Nephron progenitor cell (in vitro differentiated cells): ENCODE measurements at places on chromosomes 5 and 9.

DNA sequence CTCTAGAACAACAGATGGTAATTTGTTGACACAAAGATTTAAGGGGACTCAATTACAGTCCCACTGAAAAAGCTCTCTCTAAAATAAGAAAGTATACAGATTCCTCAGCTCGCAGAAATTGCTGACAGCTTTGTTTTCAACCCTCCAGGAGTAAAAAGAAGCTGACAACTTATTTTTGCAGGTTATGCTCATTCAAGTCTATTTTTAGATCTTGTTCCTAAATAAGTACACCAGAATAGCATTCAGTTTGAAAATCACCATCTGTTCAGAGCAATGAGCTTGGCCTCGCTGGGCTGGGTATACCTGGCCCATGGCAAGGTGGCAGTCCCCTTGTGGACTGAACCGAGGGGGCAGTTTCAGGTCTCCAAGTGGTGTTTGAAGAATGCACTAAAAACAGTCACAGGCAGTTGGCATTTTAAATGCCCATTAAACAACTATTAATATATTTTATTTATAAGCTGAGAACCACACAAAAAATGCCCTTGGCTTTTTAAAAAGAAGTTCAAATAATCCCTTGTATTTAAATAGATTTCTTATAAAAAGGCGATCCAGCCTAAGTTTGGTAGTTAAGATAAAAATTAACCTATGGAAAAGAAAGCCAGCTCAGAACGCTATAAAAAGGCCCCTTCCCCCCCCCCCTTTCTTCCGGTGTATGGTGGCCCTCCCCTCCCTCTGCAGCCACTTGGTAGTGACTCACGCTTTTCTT is 169.2 kb downstream of the AUH start:
- no peak for DNase-seq

GRCh38 chr9:33109850-33110595 is 33.5 kb upstream of the SMU1 start:
- DNase-seq = no peak

DNA sequence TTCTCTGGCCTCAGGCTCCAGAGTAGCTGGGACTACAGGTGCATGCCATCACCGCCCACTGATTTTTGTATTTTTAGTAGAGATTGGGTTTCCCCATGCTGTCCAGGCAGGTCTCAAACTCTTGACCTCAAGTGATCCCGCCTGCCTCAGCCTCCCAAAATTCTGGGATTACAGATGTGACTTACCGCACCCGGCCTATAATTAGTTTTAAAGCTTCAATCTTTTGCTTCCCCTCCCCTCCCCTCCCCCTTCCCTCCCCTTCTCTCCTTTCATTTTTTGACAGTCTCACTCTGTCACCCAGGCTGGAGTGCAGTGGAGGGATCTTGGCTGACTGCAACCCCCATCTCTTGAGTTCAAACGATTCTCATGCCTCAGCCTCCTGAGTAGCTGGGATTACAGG is 433.3 kb upstream of the EDIL3 start:
- DNase-seq = no peak

- DNase-seq = no peak
Measured at GRCh38 chr5:145976431-145977155, 40.2 kb downstream of the SH3RF2 start.

GRCh38 chr9:94864862-94865509 is 138.5 kb downstream of the AOPEP start:
- no peak for DNase-seq

GRCh38 chr5:140488914-140489313 is 58.5 kb upstream of the EIF4EBP3 start:
- DNase-seq = no peak

DNA sequence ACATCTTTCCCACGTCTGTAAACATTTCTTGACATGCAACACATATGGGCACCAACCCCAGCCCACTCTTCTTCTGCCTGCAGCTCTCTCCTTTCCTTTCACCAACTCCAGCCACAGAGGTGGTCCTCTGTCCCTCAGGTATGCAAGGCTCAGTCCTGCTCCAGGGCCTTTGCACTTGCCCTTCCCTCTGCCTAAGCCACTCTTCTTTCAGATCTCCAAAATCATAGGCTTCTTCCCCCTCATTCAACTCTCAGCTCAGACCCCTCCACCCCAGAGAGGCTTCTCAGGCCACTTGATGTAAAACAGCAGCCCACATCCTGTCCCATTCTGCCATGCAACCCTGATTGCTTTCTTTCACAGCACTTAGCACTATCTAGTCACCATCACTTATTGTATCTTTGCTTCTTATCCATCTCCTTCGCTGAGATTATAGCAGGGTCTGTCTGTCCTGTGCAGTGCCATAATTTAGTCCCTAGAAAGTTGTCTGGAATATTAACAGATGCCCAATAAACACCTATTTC is 3.4 kb downstream of the LIFR start:
- no peak for DNase-seq

GRCh38 chr5:67273689-67274356 is 77.2 kb upstream of the CD180 start:
- no peak for DNase-seq

DNA sequence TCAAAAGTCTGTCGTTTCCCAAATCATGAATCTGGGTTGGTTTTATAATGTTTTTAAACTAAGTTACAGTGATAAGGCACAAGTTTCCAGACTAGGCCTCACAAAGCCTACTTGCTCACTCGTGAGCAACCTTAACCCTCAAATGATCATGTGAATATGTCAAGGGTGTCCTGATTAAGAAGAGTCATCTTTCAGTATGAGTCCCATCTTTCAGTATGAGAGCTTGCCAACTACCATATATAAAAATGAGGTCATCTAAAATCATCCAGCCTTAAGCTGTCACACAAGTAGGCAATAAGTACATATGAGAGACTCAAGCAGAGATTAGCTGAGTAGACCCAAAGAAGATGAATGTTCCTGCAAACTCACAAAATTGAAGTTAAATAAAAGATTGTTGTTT is 668.4 kb upstream of the FAM174A start:
- DNase-seq = no peak

DNA sequence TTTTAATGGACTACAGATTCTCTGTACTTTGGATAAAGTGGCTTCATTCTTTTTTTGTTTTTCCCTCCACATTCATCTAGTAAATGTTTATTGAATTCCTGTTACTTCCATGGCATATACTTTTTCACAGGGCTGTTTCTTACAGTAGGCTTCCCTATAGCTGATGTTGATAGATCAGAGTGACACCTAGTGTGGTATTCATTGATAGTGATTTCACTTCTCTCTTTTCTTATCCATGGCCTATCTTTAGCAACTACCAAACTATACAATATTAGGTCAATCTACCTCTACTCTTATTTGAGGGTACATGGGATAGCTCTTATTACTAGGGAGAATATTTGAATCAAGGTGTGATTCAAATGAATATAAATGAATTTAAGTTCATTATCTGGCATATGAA is 35.8 kb downstream of the FSD1L start:
- no peak for DNase-seq

DNA sequence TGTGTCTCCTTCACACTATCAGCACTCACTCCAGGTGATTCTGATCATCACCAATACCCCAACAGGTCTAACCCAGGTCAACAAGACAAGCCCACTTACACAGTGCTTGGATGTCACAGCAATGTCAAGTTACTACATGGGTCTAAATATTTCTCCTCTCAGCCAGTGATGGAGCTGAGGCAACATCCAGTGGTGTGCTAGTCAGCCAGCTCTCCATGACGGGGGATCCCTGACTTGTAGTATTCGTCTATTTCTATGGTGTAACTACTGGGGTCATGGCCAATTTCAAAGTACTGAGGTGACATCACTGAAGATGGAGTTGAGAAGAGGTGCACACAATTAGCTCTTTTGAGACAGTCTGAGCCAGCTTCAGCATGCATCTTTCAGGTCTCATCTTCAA is 31.1 kb downstream of the ADRB2 start:
- DNase-seq = no peak

- DNase-seq = no peak
Measured at GRCh38 chr5:139908749-139909148, 113.1 kb downstream of the PSD2 start.

GRCh38 chr5:137040641-137041340 is 458.3 kb downstream of the SPOCK1 start:
- no peak for DNase-seq

GRCh38 chr5:1404062-1404461 is 41.2 kb downstream of the SLC6A3 start:
- no peak for DNase-seq

DNA sequence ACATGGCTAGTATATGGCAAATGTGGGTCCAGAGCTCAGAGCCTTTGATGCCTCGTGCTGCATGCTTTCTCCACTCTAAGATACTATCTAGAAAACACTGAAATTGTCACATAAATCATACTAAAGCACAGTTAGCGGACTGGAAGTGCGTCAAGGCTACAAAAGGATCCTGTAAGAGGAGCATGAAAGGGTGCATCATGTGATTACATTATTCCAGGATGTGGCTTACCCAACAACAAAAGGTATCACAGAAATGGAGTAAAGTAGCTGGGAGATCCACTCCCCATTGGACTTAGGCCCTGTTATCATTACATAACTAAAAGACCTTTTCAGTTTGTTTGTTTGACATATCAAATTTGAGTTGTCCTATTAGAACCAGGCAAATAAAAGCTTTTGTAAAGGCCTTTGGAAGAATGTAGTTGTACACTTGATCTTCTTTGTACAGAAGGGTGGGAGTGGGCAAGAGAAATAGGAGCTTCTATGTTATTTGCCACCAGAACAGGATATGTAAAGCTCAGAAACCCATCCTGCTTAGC is 6.9 kb downstream of the SLC31A1 start:
- no peak for DNase-seq

DNA sequence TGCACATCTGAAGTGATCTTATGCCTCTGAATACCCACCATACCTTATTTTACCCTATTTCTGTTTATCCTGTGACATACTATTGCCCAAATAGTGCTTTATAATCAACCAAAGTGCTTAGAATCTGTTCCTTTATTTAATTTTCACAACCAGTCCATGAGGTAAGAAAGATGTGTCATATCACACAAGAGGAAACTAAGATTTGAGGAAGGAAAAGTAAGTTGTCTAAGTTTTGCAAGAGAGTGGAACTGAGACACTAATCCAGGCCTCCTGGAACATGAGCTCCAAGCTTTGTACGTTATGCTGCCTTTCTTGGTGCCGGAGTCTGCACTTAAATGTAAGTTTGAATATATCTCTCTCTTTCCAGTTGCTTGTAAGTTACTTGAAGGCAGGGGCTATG is 17.2 kb downstream of the KDM3B start:
- DNase-seq = no peak

GRCh38 chr5:38845526-38846378 is at the start of gene OSMR:
TSS of gene OSMR (plus strand) at chr5:38846012. CDS start at chr5:38869045, 23,033 bp downstream.
- peak; percentile 73 for DNase-seq
